ENCODE measurements at places on chromosomes 7 and 10. TPM values are rescaled to one million over a fixed set of nuclear protein-coding genes. Genes with fewer than 3 reads are reported as not detected.

- no peak for DNase-seq
These were observed 86.4 kb upstream of the ELMO1 start for GRCh38 chr7:37534893-37535610.

DNA sequence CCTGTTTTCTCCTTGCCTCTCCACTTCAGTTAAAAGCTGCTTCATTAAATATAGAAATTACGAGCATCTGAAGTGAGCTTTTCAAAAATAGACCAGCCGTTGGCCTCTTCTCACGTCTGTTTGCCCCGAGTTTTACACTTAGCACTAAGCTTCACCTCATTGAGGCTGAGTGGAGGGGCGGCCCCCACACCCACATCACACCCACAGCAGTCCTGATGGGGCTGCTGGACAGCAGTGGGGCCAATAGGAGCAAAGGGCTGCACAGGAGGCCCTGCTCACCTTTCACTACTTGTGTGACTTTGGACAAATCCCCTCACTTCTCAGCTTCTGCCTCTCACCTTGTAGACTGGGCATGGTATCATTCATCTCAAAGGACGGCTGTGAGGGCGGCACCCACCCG is 677.8 kb downstream of the SDK1 start:
- DNase-seq: no peak

- DNase-seq: no peak
These were observed 149.7 kb upstream of the EEPD1 start for GRCh38 chr7:36003343-36003742.

The OPN4 gene
- 0.18 TPM for total RNA-seq

Data from sciatic nerve (tissue), 2 donors.